Stimulated activated CD8-positive, alpha-beta memory T cell treated with anti-CD3 and anti-CD28 coated beads, Interleukin-4, amount 100 ng/mL, for 1 hour (primary cell): ENCODE measurements at places on chromosomes 4 and X.

DNA sequence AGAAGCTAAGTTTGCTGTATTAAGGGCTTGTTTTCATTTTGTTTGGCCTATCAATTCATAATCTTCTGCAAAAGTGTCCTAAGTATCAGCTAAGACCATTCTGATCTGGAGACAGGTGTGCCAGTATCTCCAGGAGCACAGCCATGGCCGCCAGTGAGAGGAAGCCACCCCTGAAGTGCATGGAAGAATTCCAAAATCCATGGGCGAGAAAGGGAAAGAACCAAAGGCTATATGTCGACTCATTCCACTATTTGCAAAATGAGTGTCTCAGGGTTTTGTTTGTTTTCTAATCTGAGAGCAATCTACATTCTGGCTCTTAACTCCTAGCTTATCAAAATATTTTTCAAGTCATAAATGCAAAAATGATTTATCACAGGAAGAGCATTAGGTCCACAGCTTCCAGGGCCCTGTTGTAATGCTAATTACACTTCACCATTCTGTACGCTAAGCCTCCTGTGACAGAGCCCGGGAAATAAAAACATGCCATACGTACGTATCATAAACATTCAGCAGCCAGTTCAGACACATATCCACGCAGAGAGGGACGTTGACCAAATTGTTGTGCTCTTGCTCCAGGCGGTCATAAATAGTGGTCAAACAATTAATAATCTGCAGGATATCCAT lies 137.3 kb upstream of the FTHL17 start:
- no peak for DNase-seq

- DNase-seq, result peak; percentile 55
These were observed 15.6 kb upstream of the BBS12 start for GRCh38 chr4:122716825-122717448.

DNA sequence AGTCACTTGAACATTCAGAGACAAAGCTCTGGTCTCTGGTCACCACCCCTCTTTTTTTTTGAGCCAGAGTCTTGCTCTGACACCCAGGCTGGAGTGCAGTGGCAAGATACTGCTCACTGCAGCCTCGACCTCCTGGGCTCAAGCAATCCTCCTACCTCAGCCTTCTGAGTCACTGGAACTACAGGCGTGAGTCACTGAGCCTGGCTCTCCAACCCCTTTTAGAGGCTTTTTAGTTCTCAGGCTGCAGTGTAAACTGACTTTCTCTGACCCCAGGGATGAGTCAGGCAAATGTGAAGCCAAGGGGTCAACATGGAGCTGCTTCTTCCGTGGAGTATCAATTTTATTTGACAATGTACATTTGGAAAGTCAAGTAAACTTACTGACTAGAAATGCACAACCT lies 229.2 kb downstream of the PTTG2 start:
- no peak for DNase-seq

- DNase-seq, result no peak
These were observed 21.2 kb upstream of the LAMTOR3 start for GRCh38 chr4:99915449-99915848.

GRCh38 chrX:10246846-10247245 lies 90.1 kb downstream of the CLCN4 start:
- no peak for DNase-seq

DNA sequence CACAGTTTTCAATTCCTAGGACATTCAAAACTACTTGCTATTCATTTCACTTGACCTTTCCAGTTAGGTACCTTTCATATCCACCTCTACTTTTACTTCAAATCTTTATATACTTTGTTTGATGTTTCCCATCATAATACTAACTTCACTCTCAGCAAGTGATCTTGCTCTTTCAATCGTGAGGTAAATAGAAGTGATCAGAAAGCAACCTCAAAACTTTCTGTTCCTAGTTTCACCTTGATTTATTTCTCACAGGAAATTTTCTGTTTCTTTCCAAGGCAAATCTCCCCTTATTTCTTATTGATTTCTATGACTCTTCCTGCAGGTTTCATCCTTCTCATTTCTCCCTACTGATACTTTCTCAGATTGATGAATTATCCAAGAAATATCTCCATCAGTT lies 623.5 kb downstream of the FSTL5 start:
- DNase-seq, result no peak

GRCh38 chr4:37977471-37978247 lies 17.5 kb downstream of the PTTG2 start:
- peak; percentile 46 for DNase-seq

- DNase-seq, result no peak
These were observed 41.8 kb downstream of the GASK1B start for GRCh38 chr4:158131027-158131426.

DNA sequence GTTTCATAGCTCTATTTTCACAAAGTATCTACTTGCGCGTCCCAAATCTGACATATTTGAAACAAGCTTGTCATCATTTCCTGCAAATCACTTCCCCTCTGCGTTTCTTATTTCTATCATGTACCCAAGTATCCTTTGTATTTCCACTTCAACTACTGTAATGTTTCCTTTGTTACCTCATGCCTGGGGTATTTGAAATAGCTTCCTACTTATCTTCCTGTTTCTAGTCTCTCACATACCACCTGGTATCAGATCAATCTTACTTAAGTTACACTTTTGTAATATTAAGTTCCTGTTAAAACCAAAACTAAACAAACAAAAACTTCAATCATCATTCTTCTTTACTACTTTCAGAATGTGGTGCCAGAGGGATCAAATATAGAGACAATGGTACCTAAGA lies 93.6 kb upstream of the SMAD1 start:
- no peak for DNase-seq

GRCh38 chr4:133148690-133149363 lies at the start of gene PCDH10:
Gene PCDH10, plus strand, starts transcription at chr4:133149294. Its CDS starts 847 bp downstream, at chr4:133150141.
- DNase-seq, result no peak

- no peak for DNase-seq
These were observed 495.0 kb upstream of the SLIT2 start for GRCh38 chr4:19756661-19757060.

DNA sequence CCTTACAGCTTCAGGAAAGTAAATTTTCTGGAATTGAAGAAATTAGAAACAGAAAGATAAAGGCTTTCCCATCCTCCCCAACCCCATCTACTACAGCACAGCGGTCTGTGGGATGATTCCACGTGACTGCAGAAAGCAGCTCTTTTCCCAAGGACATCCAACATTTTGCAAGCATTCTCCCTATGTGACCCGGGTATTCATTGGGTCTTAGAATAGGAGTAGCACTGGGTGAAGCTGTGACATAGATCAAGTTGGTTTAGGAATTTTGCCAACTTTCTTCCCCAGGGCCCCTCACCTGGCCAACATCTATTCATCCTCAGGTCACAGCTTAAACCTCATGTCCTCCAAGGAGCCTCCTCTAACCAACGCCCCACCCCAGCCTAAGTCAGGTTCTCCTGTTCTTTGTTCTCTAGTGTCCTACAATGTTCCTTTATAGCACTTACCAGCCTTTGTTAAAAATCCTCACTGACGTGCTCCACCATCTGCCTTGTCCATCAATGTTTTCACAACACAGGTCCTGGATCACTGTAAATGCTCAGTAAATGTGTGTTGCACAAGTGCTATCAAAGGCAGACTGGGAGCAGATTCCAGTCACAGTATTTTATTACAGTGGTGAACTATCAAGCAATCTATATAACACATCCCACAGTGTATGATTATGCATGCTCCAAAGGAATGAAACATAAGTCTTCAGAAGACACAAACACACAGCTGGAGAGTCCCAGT lies 80.9 kb upstream of the MTM1 start:
- no peak for DNase-seq

- DNase-seq, result no peak
These were observed 54.7 kb downstream of the SLITRK4 start for GRCh38 chrX:143581240-143581639.

- DNase-seq, result no peak
These were observed 652.9 kb downstream of the ADGRL3 start for GRCh38 chr4:61853041-61853440.

GRCh38 chr4:58163156-58163555 lies 1053.0 kb upstream of the IGFBP7 start:
- no peak for DNase-seq

DNA sequence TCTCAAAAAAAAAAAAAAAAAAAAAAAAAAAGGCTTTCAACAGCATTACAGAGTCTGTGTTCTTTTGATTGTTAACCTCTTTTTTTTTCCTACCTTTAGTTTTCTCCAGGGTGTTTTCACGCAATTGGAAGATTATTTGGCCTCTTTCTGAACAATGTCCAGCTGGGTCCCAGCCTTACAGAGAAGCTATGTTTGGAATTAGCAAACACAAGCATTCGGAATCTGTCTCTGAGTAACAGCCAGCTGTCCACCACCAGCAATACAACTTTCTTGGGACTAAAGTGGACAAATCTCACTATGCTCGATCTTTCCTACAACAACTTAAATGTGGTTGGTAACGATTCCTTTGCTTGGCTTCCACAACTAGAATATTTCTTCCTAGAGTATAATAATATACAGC lies 13.3 kb downstream of the TLR3 start:
- DNase-seq, result no peak

DNA sequence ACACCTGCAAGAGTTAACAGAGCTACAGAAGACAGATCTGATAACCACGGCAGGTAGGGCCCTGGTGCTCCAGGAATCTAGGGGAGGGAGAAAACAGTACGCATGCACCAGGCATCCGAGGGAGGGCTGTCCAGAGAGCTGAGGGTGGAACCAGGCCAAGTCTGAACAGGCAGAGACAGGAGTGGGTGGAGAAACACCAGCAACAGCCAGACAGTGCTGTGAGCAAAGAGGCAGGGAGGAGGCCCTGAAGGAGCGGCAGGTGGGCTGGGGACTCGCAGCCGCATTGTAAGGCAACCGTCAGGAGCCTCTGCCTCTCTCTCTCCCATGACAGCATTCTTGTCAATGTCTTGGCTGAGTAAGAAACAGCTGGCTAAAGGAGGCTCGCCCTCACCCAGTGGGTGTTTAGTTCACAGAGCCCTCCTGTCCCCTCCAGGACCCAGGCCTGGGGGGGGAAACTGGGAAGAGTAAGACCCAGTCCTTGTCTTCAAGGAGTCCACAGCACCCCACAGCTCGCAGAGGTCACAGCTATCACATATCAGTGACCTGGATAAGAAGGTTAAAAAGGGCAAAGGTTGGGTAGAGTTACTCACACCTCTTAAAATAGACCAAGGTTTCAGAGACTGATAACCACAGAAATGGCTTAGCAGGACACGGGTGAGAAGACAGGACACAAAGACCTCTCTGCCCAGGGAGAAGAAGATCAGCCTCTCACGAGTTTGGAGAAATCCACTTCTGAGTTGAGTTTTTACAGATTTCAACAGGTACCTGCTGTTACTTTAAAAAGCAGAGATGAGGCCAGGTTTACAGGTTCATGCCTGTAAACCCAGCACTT lies 10.5 kb downstream of the ACSL1 start:
- DNase-seq, result no peak

- DNase-seq, result no peak
These were observed 317.4 kb downstream of the IQCM start for GRCh38 chr4:149498246-149498645.

GRCh38 chr4:40848940-40849339 lies 99.2 kb downstream of the NSUN7 start:
- no peak for DNase-seq

DNA sequence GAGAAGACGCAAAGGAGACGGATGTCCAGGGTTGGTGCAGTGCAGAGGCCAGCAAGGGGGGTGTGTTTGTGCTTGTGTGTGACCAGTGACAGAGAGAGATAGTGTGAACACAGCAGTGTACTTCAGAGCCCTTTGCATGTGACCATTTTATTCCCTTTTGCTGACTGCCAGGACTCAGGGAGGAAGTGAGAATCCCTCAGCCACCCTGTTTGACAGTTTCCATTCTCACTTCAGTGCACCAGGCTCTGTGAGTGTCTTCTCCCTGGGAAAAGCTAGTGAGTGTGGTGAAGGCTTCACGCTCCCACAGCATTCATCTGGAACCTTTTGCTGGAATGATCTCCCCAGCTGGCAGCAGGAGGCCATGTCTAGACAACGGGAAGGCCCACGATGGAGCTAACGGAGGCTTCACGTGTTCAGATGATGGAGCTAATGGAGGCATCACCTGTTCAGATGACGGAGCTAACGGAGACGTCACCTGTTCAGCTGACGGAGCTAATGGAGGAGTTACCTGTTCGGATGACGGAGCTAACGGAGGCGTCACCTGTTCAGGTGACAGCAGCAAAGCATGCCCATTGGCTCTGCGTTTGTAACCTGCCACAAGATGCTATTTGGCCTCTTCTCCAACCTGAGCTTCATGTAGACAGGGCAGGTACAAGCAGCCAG lies 195.4 kb downstream of the AFAP1 start:
- no peak for DNase-seq

- DNase-seq, result no peak
These were observed 41.1 kb upstream of the IBSP start for GRCh38 chr4:87758270-87758669.

DNA sequence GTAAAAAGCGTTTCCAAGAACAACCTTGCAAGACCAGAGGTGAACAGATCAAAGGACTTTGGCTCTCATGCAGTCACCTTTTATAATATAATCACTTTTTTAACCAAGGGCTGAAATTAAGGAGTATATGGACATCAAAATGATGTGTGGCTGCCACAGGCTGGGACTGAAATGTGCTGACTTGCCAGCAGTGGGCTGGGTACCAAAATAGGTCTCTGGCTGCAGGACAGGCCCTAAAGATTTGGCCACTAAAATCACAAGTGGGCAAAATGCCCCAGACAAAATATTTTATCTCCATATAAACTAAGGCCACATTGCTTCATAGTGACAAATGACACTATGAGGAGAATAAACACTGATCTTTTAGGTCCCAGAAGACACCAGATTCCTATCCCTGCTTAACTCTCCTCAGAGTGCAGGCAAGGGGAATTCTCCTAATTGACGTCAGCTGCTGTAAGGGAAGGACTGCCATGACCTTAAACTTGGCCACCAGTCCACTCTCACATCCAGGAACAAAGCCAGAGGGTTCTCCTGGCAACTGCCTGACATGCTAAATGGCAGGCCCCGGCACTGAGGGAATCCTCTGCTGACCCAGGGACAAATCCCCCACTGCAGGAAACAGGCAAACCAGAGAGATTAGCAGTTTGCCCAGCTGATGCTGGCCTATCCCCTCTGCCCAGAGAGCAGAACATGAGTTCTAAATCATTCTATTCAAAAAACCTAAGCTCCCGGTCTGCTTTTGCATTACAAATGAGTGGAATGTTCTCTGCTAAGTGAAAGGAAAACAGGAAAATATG lies 155.8 kb downstream of the PPP3CA start:
- no peak for DNase-seq

- DNase-seq, result no peak
These were observed 98.8 kb downstream of the CDS1 start for GRCh38 chr4:84681486-84682274.

DNA sequence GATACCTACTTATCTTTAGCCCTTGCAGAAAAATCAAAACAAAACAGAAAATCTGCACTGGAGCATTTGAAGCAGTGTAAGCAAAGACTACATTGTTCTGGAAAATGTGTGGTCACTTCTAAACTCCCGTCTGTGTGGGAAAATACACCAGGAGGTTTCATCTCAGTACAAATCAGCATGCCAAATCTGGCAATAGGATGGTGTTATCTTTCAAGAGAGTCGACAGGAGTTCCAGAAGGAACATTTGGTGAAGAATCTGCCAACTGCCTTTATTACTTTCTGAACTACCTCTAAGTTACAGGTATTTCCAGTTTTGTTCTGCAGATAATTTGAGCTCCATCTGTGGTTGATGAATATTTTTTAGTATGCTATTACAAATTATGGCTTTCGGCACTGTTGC lies 1348.0 kb downstream of the RAPGEF2 start:
- no peak for DNase-seq

GRCh38 chr4:58286335-58286734 lies 1176.2 kb upstream of the IGFBP7 start:
- DNase-seq, result no peak
